ENCODE measurements at places on chromosomes 6 and 20.

DNA sequence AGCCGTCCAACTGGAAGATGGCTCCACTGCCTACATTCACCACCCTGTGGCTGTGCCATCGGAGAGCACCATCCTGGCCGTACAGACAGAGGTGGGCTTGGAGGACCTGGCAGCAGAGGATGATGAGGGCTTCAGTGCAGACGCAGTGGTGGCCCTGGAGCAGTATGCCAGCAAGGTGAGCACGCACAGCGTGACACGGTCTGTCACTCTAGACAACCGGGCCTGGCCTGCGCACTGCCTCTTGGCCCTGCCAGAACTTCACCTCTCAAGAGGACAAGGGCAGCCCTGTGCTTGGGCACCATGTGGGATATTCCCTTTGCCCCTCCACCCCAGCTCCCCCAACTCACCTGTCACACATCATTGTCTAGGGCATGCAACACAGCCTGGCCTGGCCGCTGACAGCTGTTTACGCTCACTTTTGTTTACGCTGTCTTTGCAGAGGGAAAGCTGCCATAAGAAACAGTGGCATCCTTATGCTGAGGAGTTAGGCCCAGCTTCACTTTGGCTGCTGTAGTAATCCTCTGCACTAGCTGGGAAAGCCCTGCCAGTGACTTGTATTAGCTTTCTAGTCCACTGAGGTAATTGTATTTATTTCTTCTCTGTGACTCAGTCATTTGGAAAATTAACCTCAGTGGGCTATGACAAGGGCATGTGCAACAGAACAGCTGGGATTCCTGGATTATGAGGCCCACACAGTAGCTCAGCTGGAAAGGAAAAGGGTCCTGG lies 9.8 kb upstream of the DEF6 start:
- no peak for DNase-seq

DNA sequence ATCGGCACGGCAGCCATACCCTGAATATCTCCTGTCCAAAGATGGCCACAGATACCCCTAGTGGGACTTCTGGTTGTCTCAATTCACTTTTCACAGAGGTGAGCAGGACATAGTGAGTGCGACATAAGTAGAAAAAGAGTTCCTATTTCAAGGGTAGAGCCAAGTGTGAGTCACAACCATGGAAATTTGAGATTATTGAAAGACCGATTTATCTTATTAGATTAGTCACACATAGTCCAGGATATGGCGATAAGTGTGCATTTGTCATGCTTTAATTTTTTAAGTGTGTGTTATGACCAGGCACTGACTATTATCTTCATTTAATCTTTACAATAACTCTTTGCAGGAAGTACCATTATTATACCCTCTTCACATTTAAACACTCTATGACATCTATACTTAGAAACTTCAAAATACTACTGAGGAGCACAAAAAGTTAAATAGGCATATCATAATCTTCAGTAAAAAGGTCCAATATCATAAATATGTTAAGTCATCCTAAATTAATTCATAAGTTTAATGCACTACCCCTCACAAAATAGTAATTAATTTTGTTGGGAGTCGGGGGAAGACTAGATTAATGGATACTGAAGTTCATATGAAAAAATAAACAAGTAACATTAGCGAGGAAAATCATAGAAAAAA lies 13.4 kb upstream of the TNFAIP3 start:
- DNase-seq: no peak

DNA sequence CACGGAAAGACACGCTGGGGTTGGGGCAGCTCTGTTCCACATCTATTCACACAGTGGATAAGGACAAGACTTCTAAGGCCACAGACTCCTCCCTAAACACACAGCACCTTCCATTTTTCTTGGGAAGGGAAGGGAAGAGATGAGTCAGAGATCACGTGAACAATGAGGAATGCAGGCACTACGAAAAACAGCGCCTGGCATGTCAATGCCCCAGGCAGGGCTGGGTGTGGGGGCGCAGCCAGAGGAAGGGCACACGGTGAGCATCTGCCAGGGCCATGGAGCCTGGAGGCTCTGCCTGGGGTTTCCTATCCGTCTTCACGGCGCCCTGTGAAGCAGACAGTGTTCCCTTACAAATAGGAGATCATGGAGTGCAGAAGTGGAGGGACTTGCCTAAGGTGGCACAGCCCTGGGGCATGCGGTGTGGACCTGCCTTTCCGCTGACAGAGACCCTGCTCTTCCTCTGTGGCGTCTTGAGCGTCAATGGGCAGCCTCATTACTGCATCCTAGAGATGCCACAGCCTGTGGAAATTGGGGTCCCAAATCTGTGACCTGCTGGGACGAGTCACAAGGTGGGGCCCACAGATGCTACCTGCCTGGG lies 15.4 kb downstream of the UNC93A start:
- no peak for DNase-seq

GRCh38 chr20:48924756-48925109 lies 3.2 kb downstream of the ARFGEF2 start:
- DNase-seq: no peak

DNA sequence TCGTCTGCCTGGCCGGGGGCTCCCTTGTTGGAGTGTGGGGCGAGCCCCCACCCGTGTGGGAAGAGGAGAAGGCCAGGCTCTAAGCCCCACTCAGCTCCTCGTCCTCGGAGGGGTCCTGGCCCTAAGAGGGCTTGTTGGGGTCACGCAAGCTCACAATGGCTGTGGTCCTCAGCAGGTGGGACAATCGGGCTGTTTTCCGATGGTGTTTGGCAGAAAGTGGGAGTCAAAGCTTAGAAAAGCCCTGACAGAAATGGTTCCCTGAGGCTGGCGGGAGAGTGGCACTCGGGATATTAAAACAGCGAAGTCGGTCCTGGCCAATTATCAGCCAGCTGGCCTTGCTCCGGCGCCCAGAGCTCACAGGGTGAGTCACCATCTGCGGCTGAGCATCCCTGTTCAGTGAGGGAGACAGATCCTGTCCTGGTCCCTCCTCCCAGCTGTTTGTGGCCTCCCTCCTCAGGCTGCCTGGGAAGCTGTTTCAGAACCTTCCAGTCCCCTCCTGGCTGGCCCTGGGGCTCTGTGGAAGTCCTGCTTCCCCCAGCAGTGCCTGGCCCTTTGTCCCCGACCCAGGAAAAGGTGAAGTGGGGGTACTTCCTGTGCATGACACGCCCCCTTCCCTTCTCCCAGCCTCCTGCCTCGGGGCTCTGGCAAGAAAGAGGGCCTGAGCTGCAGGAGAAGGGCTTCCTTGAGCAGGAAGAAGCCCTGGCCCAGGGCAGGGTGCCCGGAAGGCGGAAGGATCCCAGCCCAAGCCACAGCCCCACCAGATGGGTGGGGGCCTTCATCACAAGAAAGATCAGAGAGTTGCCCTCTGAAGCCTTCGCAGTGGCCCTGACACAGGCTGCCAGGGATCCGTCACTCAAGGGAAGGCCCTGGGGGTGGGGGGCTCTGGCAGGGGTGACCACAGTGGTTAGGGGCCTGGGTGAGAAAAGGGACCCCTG lies 53.6 kb upstream of the BHLHE23 start:
- DNase-seq: no peak

DNA sequence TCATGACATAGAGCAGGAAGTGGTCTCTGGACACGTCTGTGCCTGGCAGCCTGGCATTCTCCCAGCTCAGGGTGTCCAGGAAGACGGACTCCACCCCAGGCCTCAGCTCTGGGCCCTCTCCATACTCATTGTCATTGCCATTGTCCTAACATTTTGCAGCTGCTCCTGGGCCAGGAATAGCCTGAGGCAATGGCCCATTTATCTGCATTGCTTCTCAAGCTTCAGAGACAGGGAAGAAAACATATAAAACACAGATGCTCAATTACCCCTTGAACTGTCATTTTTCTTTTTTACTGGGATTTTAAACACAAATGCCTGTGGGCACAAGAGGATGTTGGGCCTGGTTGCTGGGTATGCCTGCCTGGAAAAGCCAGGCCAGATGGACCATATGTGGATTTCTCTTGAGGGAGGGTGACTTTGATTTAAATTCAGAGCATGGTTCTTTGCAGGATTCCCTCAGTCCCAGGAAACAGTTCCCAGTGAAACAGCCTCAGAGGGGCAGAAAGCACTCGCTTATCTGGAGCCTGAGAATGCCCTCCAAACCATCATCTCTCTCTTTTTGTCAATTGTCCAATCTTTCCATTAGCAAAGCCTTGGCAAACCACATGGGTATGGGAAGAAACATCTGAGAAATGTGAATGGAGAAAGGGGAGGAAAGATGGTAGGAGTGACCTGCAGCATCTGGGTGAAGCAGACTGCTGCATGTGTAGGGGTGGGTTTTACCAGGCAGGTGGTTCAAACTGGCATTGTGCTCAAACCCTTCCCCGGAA lies 17.9 kb downstream of the LAMP5 start:
- no peak for DNase-seq

- DNase-seq: no peak
These were observed 28.9 kb downstream of the STMND1 start for GRCh38 chr6:17130786-17131185.

DNA sequence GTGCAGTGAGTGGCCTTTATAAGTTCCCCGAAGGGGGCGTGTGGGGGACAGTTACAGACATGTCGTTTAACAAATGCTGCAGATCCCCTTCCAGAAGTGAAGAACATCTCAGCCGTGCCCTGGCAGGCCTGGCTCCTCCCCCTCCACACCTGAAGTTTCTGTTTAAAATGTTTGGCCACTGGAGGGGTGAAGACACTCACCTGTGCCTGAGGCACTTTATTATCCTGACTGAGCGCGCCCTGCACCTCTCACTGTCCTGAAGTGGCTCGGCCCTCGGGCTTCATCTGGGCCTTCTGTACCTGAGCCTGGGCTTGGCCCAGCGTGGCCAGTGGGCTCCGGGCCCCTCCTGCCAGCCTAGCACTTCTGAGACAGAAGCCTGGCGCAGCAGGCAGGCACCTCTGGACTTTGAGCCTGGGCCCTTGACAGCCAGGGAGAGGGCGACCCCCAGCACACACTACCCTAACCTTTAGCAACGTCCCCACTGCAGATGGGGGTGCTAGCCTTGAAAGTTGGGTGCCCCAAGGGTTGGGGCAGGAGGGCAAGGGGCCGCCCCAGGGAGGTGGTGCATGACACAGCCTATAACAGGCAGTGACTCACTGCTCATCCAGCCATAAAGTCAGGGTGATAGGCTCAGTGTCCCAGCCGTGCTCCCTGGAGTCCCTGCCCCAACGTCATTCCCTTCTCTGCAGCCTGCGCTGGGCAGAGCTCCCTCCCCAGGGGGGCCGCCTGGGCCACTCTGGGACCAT lies 13.6 kb upstream of the GATA5 start:
- DNase-seq: no peak

- no peak for DNase-seq
These were observed 9.8 kb downstream of the MMUT start for GRCh38 chr6:49453221-49453620.

- no peak for DNase-seq
These were observed 19.5 kb upstream of the DEFB113 start for GRCh38 chr6:49988900-49989299.

DNA sequence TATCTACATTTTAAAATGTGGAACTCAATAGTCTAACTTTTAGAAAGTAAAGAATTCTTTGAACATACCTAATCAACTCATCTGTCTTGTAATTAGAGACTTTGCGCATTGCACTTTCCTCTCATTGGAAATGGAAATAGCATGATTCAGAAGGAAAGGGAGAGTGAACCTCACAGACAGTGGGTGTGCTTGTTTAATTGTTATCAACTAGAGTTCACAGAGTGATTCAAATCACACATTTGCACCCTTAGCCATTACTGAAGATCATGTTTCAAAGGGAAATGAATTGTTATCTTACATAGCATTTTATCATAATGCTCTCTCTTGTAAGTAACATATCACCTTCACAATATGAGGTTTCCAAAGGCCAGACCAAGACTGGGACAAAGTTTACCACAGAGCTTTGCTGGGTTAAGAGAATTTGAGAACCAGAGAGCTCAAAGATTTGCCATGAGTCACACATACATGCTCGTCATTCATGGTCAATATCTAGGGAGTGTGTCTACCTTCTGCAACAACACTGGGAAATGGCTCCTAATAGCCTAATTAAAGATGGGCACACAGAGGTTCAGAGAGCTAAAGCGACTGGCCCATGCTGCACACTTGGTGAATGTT lies 21.5 kb downstream of the GSTA3 start:
- DNase-seq: no peak

GRCh38 chr20:23270382-23270911 lies 80.1 kb upstream of the NXT1 start:
- no peak for DNase-seq

- no peak for DNase-seq
These were observed 770 bp downstream of the KIF3B start for GRCh38 chr20:32278199-32278643.

- no peak for DNase-seq
These were observed 37.5 kb upstream of the SMOC2 start for GRCh38 chr6:168403370-168404005.

DNA sequence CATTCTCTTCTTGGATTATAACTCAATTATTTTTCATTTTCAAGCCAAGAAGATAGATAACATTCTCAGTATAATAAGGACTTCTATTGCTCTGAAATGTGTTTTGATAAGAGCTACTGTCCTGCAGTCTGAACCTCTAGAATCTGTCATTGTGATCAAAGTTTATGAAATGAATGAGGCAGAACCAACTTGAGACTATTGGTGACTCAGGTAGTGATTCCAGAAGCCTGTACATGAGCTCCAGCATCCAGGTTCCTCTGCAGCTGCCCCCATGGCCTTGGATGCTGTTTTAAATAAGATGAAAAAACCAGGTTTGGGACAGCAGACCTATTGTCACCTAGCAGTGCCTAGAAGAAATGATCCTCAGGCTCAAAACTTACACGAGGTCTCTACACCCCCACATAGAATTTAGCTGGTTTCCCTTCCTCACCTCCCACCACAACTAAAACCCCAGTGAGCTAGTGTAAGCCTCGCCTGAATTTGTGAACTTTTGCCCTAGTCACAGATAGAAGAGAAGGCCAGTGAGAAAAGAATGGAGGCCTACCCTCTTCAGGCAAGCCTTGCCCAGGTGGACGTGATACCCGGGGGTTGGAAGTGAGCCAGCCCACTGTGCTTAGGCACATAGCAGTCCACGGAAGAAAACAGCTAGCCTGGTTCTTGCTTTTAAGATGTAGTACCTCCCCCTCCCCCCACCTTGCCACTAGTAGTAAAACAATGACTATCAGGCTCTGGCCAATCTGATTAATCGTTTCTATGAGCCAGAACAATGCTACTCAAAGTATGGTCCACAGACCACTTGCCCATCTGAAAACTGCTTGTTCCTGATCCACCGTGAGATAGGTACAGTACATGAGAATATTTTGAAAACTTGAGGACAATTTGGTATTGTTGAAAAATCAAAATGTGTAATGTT lies 73.0 kb upstream of the SYNJ2 start:
- DNase-seq: no peak

Measured in NCI-H1048 (cell line).